ENCODE measurements at places on chromosomes 5 and 9. TPM values are rescaled to one million over a fixed set of nuclear protein-coding genes. Genes with fewer than 3 reads are reported as not detected.

DAB2IP gene
- total RNA-seq = 54.4 TPM

PCDHGA6 gene
- 7.1 TPM for total RNA-seq

PLPPR1 gene
- total RNA-seq = 0.19 TPM

IFT74 gene
- total RNA-seq = 15.3 TPM

TBC1D2 gene
- 8.9 TPM for total RNA-seq

CARD9 gene
- total RNA-seq = 1.7 TPM

MLANA gene
- total RNA-seq = not detected

ECM2 gene
- 8.1 TPM for total RNA-seq

ACOT12 gene
- not detected for total RNA-seq

GRCh38 chr9:21677834-21678233 is 124.6 kb upstream of the MTAP start:
- H3K36me3 ChIP-seq = no peaks in the 10 kb centered on the region
- H3K27ac ChIP-seq = no peak overlapping the region
- no peaks in the 10 kb centered on the region for H3K4me1 ChIP-seq
- no peaks in the 10 kb centered on the region for H3K27me3 ChIP-seq
- no peak for DNase-seq

DNA sequence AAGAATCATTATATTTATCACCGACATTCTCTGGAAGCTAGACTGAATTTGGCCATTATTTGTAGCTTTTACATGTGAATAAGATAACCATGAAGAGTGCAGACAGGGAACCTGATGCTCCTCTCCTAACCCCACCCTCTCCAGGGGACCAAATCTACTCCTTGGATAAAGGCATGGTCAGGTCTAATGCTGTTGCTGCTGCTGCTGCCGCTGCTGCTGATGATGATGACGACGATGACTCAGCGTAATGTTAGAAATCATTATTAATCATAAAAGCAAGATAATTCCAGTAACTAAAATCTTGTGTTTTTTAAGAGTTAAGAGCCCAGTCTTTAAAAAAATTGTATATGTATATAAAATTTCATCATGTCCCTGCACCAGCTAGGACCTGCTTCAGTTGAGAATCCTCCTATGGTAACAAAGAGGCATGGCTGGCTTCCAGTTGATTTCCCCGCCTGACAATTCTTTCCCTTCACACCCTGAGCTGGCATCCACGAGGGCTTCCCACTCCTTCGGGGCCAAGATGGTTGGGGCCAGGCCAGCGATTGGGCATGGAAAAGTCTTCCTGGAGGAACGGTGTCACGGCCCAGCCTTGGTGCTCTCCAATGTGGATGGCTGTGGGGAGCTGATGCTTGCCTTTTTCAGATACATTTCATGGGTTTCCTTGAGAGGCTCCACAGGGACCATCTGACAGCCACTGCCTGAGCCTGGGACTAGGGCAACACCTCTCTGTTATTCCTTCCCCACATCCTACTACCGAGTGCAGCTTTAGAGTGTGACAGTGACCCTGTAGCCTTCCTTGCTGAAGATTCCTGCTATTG is 400.0 kb downstream of the CTNND2 start:
- H3K4me3 ChIP-seq = no peak overlapping the region
- H3K27me3 ChIP-seq = peaks cover 8% of the 10 kb centered on the region
- no peak overlapping the region for H3K27ac ChIP-seq
- no peaks in the 10 kb centered on the region for H3K36me3 ChIP-seq
- no peaks in the 10 kb centered on the region for H3K4me1 ChIP-seq
- no peak for DNase-seq

GRCh38 chr9:115653171-115653606 is 500.4 kb upstream of the PAPPA start:
- H3K27ac ChIP-seq = peak overlapping the region; percentile 42
- H3K36me3 ChIP-seq = no peaks in the 10 kb centered on the region
- H3K4me1 ChIP-seq = no peaks in the 10 kb centered on the region
- no peak for DNase-seq
